ENCODE measurements at places on chromosomes 16 and 17. TPM values are rescaled to one million over a fixed set of nuclear protein-coding genes. Genes with fewer than 3 reads are reported as not detected.

GRCh38 chr16:10937068-10937859 is 5.0 kb downstream of the DEXI start:
- no peak for DNase-seq

DNA sequence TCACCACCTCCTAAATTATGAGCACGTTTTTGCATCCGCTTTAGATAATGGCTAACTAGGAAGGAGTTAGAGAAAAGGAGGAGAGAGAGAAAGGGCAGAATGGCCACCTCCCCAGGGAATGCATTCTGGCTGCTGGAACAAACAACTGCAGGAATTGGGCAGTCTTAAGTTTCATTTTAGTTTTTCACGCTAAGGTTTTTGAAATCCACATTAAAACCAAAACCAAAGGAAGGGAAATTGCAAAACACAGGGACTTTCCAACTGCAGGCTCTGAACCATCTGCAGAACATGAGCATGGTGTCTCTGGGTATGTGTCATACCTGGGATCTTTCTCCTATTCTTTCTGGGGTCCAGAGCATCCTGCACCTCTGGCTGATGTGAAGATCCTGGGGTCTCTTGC is 12.1 kb upstream of the CCL8 start:
- no peak for DNase-seq

DNA sequence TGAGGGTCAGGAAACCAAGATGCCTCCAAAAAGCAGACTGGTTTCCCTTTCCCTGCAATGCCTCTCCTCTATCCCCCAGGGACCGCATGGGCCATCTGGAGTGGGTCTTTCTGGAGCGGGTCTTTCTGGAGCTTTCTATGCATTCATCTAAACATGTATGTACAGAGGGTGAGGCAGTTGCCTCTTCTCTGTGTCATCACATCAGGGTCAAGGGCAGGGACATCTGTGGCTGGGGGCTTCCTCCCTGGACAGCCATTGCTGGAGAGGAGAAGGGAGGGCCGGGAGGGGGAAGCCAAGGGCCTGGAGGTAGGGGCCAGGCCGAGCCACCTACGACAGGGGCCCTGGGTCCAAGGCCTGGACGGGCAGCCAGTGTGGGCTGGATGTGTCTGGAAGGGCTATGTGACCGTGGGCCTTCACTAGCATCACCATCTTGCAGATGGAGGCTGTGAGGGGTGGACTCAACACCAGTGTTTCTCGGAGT is 840 bp downstream of the ADCY7 start:
- DNase-seq: no peak

Gene FAM20A
- polyA plus RNA-seq: 8.0 TPM

DNA sequence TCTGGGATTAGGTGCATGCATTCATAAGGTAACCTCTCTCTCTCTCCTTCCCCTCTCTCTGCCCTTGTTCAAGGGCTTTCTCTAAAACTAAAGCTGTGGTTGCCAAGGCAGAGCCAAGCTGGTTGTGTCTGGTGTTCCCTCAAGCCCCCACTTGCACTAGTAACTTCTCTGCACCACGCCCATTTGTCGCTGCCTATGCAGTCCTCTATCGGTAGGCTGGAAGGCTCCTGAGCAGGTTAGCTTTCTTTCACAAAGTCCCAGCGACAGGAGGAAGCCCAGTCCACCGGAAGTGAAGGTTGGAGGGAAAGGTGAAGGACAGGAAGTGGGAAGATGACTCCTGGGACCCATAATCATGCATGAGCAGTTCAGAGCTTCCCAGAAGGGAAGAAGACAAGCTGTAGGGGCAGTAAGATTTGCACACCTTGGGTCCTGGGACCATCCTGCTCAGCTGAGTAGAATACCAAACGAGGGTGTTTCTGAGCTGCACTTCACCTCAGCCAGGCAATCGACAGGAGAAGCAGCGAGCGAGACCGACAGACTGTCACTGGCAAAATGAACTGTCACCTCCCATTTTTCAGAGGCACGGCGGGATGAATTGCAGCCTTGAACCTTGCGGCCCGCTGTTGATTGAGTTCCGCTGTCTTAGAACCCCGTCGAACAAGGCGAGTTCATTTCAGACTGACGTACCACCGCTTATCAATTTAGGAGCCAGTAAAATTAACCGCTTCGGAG is 14.7 kb upstream of the SKAP1 start:
- DNase-seq: no peak

DNA sequence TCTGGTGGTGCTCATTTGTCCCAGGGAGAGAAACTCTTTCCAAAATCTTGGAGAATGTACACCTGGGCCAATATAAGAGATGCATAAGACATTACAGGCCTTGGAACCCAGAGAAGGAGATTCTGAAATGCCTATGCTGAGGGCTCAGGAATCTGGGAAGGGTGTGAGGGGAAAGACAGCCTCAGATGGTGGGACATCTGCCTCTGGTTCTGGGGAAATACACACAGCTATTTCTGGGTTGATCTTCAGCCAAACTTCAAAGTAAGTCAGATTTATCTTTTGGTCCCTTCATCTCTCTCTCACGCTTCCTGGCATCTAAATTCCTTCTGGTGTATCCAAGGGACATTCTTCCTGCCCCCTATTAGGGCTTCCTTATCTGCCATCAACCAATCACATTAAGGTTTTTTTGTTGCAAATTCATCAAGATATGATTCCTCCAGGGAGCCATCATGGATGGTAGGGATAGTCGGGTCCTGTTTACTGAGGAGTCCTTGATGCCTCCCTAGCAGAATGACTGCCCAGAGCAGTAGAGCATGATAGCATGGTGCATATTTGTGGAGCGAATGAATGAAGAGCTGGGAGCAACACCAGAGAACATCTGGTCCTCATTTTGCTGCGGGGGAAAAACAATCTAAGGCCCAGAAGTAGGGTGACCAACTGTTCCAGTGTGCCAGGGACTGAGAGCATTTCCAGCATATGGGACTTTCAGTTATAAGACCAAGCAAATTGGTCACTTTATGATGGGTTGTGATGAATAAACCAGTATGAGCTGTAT is 35.7 kb upstream of the DYNLL2 start:
- no peak for DNase-seq

- DNase-seq: no peak
Observed at GRCh38 chr16:11499295-11500089, 87.2 kb downstream of the LITAF start.
